ENCODE measurements at places on chromosomes 4 and X. TPM values are rescaled to one million over a fixed set of nuclear protein-coding genes. Genes with fewer than 3 reads are reported as not detected.

Gene UGT2B11
- total RNA-seq = not detected

DNA sequence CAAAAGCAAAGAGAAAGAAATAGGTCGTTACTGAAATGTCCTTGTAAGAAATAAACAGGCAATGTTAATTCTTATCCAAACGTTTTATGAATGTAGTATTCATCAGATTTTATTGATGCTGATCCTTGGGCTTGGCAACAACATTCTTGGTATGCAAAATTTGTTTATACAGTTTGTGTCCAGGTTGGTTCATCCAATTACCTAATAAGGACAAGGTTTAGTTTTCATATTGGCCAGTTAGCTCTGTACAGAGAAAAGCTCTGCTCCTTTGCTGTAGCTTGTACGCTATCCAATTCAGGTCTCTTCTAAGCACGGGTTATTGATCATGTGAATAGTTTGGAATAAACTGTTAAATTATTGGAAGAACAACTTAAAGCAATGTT lies 14.4 kb upstream of the CCNG2 start:
- no peak for DNase-seq

DNA sequence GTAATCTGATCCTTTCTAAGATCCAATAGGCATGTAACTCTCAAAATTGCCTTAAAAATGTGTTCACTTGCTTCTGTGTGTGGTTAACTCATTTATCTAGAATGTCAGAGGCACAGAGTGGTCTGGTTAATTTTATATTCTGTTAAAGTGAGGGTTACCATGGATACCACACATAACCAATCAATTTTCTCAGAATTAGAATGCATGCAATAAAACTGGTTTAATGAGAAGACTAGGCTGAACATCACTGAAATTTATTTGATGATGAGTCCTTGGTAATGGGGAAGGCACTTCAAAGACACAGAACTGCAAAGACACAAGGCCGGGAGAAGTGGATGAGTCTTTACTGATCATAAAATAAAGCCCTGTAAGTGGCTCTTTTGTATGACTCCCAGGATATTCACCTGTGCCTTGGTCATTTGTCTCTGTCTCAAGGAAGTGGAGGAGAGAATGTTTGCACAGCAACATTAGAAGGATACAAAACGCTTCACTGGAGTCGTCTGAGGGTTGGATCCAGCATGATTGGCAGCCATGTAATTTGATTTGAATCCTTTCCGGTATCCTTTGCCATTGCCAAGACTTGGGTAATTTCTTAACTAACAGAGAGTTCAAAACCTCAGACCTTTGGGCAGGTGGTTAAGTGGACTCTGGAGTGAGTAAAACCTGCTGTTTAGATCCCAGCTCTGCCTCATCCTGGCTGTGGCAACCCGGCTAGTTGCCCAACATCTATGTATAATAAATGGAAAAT lies 94.0 kb upstream of the RBPJ start:
- DNase-seq = no peak

Gene HMX1
- 0.16 TPM for total RNA-seq

Data from occipital lobe (tissue), 3 donors.